ENCODE measurements at places on chromosomes 12 and 14.

GRCh38 chr12:51246254-51246853 lies 7.7 kb downstream of the DAZAP2 start:
- peaks cover 18% of the 10 kb centered on the region for H3K36me3 ChIP-seq
- H3K27me3 ChIP-seq: no peaks in the 10 kb centered on the region
- H3K27ac ChIP-seq: peak overlapping the region; percentile 89
- peak; percentile 33 for DNase-seq
- H3K4me3 ChIP-seq: no peak overlapping the region
- peaks cover 5% of the 10 kb centered on the region for H3K4me1 ChIP-seq

GRCh38 chr12:15165012-15165659 lies 56.1 kb downstream of the RERG start:
- H3K4me3 ChIP-seq: no peak overlapping the region
- H3K27ac ChIP-seq: peak overlapping the region; percentile 83
- peak; percentile 77 for DNase-seq
- H3K36me3 ChIP-seq: no peaks in the 10 kb centered on the region
- no peaks in the 10 kb centered on the region for H3K27me3 ChIP-seq
- peaks cover 17% of the 10 kb centered on the region for H3K4me1 ChIP-seq

DNA sequence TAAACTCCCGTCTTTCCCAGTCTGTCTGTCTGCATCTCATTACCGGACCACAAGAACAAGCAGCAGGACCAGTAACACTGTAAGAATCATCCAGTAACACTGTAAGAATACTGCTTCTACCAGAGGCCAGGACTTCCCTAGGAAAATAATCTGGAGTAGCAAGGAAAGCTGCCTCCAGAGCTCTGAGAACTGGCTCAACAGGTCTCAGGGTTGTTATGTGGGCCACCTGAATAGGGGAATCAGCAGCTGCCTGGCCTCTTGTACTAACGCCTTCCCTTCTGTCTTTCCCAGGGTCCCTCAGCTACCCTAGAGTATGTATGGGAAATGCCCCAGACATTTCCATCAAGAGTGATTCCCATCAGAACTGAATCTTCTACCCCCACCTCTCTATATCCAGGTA lies 954 bp upstream of the SLC39A2 start:
- H3K4me1 ChIP-seq: no peaks in the 10 kb centered on the region
- no peaks in the 10 kb centered on the region for H3K27me3 ChIP-seq
- peak; percentile 58 for DNase-seq
- H3K27ac ChIP-seq: no peak overlapping the region

GRCh38 chr12:38113991-38114390 lies 202.6 kb upstream of the ALG10B start:
- no peak for DNase-seq
- no peak overlapping the region for H3K27ac ChIP-seq
- H3K4me3 ChIP-seq: no peak overlapping the region
- no peaks in the 10 kb centered on the region for H3K27me3 ChIP-seq
- no peaks in the 10 kb centered on the region for H3K36me3 ChIP-seq

GRCh38 chr12:74770552-74770951 lies 232.9 kb downstream of the ATXN7L3B start:
- DNase-seq: no peak
- H3K27ac ChIP-seq: no peak overlapping the region
- no peaks in the 10 kb centered on the region for H3K4me1 ChIP-seq
- H3K36me3 ChIP-seq: no peaks in the 10 kb centered on the region
- no peaks in the 10 kb centered on the region for H3K27me3 ChIP-seq
- H3K4me3 ChIP-seq: no peak overlapping the region

GRCh38 chr12:110281549-110282299 lies 677 bp downstream of the ATP2A2 start:
- H3K27ac ChIP-seq: peak overlapping the region; percentile 98
- H3K4me1 ChIP-seq: peaks cover 28% of the 10 kb centered on the region
- peaks cover 16% of the 10 kb centered on the region for H3K36me3 ChIP-seq
- H3K4me3 ChIP-seq: peak overlapping the region; percentile 85

GRCh38 chr14:21263284-21264024 lies 5.8 kb downstream of the HNRNPC start:
- peaks cover 13% of the 10 kb centered on the region for H3K36me3 ChIP-seq
- no peak overlapping the region for H3K4me3 ChIP-seq
- H3K27ac ChIP-seq: no peak overlapping the region
- no peak for DNase-seq
- H3K27me3 ChIP-seq: no peaks in the 10 kb centered on the region

DNA sequence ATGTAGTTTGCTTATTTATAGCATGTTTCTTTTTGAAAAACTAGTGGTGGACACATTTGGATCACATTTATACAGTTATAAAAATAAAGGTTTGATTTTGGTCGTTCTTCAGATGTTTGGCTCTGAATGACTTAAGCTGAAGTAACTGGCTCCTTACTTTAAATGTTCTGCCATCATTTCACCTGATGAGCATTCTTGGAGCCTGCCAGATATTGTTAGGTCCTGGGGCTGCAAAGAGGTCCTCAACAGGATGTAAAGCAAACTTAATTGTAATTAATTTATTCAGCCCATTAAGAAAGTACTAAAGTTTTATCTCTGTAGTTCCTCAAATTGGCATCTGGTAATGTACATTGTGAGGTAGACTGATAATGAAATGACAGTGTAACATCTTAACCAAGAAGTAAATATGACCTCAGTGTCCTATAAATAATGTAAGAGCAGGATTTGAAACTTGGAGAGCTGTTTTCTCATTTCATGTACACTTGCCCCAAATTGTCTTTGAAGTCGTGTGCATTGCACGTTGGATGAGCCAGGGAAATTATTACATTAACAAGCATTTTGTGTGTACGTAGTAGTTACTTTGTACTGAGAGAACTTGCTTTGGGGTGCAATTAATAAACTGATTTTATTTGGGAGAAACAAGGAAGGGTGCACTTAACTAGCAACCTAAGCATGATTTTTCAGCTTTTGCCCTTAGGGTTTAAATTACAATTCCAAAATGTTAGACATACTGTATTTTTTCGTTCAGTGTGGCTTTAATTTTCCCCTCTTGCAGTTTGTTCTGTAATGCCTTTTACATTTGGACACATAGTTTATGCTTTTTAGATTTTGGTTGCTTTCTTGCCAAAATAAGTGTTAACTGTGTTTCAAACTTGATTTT lies 7.5 kb downstream of the EIF5 start:
- H3K4me1 ChIP-seq: peaks cover 2% of the 10 kb centered on the region
- H3K36me3 ChIP-seq: peaks cover 68% of the 10 kb centered on the region
- no peak for DNase-seq
- no peaks in the 10 kb centered on the region for H3K27me3 ChIP-seq
- no peak overlapping the region for H3K4me3 ChIP-seq

- no peak for DNase-seq
- no peaks in the 10 kb centered on the region for H3K4me1 ChIP-seq
Measured at GRCh38 chr12:122161682-122162081, 12.3 kb downstream of the IL31 start.

DNA sequence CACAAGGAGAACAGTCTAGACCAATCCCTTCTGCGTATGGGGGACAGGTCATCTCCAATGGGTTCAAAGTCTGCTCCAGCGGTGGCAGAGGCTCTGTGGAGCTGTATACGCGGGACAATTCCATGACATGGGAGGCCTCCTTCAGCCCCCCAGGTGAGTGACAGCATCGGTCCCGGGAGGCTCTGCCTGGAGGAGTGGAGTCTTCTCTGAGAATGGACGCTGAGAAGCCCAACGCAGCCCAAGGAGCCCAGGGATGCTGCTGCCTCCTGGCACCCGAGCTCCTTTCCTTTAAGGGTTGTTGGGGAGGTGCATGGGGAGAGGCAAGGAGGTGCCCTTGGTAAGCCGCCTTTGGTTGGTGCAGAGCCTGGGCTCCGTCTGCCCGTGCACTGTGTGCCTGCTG lies 28.2 kb downstream of the ADGRD1 start:
- H3K4me3 ChIP-seq: no peak overlapping the region
- no peak overlapping the region for H3K27ac ChIP-seq
- no peaks in the 10 kb centered on the region for H3K27me3 ChIP-seq
- no peak for DNase-seq
- H3K36me3 ChIP-seq: no peaks in the 10 kb centered on the region
- peaks cover 18% of the 10 kb centered on the region for H3K4me1 ChIP-seq

GRCh38 chr12:28817524-28817923 lies 331.6 kb upstream of the FAR2 start:
- no peaks in the 10 kb centered on the region for H3K4me1 ChIP-seq
- no peak for DNase-seq
- H3K36me3 ChIP-seq: no peaks in the 10 kb centered on the region
- no peak overlapping the region for H3K27ac ChIP-seq
- no peak overlapping the region for H3K4me3 ChIP-seq

DNA sequence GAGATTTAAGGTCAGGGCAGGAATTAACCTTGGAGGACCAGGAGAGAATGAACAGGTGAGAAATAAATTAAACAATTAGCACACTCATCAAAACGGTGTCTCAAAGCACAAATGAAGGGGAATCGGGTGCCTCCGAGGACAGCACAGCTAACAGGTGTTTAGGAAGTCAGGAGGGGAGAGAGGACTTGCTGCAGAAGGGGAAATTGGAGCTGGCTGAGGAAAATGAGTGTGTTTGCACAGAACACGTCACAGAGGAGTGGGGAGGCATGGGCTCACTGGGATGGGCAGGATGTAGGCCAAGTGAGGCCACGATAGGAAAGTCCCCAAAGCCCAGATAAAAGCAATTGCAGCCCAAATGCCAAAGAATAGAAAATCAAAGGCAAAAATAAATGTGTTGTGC lies 121.7 kb downstream of the ZNF664 start:
- H3K27me3 ChIP-seq: no peaks in the 10 kb centered on the region
- no peak overlapping the region for H3K27ac ChIP-seq
- H3K36me3 ChIP-seq: no peaks in the 10 kb centered on the region
- peaks cover 23% of the 10 kb centered on the region for H3K4me1 ChIP-seq
- no peak overlapping the region for H3K4me3 ChIP-seq

GRCh38 chr14:103125098-103126070 lies 2.1 kb downstream of the TNFAIP2 start:
- no peaks in the 10 kb centered on the region for H3K27me3 ChIP-seq
- H3K4me1 ChIP-seq: peaks cover 45% of the 10 kb centered on the region
- H3K27ac ChIP-seq: no peak overlapping the region
- peaks cover 16% of the 10 kb centered on the region for H3K36me3 ChIP-seq

- H3K27me3 ChIP-seq: no peaks in the 10 kb centered on the region
- DNase-seq: no peak
- no peaks in the 10 kb centered on the region for H3K4me1 ChIP-seq
- peaks cover 41% of the 10 kb centered on the region for H3K36me3 ChIP-seq
- H3K27ac ChIP-seq: no peak overlapping the region
Measured at GRCh38 chr12:104319918-104320626, 16.5 kb downstream of the EID3 start.

Data from lung (tissue), 17 donors.